ENCODE measurements at places on chromosomes 13 and 19.

DNA sequence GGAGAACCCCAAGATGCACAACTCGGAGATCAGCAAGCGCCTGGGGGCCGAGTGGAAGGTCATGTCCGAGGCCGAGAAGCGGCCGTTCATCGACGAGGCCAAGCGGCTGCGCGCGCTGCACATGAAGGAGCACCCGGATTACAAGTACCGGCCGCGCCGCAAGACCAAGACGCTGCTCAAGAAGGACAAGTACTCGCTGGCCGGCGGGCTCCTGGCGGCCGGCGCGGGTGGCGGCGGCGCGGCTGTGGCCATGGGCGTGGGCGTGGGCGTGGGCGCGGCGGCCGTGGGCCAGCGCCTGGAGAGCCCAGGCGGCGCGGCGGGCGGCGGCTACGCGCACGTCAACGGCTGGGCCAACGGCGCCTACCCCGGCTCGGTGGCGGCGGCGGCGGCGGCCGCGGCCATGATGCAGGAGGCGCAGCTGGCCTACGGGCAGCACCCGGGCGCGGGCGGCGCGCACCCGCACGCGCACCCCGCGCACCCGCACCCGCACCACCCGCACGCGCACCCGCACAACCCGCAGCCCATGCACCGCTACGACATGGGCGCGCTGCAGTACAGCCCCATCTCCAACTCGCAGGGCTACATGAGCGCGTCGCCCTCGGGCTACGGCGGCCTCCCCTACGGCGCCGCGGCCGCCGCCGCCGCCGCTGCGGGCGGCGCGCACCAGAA, 1.1 kb downstream of the SOX1 start:
- DNase-seq, result no peak

DNA sequence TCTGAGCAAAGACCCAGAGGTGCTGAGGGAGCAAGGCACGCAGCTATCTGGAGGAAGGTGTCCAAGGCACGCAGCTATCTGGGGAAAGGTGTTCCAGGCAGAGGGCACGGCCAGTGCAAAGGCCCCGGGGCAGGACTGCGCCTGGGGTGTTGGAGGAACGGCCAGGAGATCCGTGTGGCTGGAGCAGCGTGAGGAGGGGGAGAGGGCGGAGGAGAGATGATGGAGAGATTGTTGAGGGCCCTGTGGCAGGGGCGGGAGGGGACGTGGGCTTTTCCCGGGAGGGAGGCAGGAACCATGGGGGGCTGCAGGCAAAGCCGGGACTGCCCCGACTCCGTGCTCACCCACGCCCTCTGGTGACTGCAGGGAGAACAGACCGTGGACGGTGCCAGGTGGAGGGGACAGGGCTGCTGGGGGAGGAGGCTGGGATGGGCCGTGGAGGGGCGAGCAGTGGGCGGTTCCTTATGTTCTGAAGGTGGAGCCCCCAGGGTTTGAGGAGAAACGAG, 13.3 kb upstream of the MISP start:
- DNase-seq, result peak; percentile 48

DNA sequence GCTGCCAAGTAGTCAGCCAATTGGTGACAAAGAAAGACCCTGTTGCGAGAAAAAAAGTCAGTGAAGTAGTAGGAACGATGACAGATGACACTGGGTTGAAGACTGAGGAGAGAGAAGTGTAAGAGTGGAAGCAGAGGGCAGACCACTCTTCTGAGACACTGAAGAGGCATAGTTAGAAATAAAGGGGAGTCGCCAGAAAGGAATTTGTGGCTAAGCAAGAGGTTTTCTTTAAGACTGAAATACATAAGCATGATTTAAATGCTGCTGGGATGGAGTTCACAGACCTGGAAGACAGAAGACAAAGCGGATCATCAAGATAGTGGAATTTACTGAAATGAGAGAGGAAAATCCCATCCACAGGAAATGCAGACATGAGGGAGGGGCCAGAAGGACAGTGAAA, 56.2 kb upstream of the USPL1 start:
- no peak for DNase-seq

- DNase-seq, result no peak
Observed at GRCh38 chr13:56953965-56954364, 186.8 kb upstream of the PRR20A start.

DNA sequence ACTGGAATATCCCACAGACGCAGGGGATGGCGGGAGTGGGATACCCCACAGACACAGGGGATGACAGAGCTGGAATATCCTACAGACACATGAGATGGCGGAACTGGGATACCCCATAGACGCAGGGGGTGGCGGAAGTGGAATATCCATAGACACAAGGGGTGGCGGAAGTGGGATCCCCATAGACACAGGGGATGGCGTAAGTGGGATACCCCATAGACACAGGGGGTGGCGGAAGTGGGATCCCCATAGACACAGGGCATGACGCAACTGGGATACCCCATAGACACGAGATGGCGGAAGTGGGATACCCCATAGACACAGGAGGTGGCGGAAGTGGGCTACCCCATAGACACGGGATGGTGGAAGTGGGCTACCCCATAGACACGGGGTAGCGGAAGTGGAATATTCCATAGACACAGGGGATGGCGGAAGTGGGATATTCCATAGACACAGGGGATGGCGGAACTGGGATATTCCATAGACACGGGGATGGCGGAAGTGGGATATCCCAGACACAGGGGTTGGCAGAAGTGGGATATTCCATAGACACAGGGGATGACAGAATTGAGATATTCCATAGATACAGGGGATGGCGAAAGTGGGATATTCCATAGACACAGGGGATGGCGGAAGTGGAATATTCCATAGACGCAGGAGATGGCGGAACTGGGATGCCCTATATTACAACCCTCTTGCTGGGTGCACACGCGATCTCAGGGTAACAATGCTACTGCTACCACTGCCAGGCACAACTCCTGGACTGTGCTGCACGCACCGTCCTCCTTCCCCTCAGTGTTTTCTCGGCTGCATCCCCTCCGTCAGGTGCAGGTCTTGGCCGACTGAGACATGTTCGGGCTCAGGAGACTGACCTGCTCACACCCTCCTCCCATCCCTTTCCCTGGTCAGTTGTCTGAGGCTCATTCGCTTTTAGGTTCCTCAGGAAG, 28.1 kb downstream of the ZNF787 start:
- no peak for DNase-seq

DNA sequence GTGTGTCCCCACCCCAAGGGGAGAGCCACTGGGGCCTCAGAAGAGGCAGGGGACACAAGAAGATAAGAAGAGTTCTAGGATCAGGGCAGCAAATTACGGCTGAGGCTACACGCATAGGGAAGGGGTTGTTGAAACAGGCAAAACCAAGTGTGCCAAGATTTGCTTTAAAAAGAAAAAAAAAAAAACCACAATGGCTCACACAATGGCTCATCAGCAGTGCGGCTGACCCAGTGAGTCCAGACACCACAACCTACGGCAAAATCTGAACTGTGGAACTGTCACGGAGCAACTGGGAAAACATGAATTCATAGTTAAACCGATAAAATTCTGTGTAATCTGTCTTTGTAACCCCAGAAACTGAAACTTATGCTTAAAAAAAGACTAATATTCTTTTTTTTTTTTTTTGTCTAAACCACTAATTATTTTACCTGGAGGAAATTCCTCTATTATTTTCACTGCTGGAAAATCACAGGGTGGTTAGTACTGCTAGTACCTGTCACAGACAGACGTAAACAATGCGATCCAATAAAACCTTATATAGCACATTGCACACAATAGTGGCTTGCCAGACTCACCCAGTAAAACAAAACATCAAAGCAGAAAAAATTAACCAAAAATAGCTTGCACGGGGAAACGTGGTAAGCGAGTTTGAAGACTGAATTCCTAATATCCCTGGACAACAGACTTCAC, 325.4 kb upstream of the TSHZ3 start:
- no peak for DNase-seq

GRCh38 chr13:90493667-90494066, 853.8 kb upstream of the MIR17HG start:
- DNase-seq, result no peak

DNA sequence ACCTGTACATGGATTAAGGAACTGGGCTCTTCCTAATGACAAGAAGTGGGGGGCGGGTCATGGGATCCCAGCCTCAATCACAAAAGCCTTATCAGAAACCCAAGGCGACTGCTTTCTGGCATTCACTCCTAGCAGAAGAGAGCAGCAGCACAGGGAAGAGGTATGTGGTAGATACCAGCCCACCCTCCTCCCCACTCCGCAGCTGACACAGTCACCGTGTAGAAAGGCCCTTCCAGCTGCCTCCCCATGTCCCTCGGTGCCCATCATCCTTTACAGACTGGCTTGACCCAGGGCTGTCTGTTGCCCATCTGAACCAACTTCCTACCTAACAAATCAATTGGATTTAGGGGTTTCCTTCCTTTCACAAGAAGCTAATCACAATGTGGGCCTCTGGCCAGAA, 3.1 kb upstream of the DHRS12 start:
- DNase-seq, result no peak

GRCh38 chr19:19379527-19379926, 25.9 kb upstream of the GATAD2A start:
- DNase-seq, result no peak

DNA sequence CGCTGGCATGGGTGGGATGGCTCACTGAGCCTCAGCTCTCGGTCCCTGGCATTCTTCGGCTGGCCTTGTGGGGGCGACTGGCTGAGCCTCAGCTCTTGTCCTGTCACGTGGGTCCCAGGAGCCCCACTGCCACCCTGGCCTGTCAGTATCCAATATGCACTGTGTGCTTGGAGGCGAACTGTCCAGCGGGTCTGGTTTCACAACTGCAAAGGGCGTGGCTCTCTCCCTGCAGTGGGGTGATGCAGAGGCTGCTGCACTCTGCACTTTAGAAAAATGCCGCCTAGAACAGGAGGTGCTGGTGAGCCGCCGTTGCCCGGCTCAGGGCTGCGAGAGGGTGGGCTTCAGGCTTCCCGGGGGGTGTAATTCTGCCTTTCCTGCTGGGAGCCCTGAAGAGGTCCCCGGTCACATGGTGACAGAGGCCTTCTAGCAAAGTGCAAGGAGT, 17.0 kb upstream of the TMEM255B start:
- no peak for DNase-seq

DNA sequence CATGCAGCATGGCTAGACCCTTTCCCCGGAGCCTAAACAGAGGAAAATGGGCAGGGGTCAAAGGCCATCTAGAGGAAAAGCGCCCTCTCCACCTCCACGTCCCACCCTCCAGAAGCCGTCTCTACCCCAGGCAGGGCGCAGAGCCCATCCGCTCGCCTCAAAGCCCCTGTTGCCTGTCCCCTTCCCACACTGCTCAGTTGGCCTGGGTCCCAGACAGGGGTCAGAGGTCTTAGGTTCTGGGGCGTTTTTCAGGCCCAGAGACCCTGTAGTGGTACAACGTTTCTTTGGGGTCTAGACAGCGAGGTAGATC, 285 bp downstream of the TMEM143 start:
- no peak for DNase-seq

DNA sequence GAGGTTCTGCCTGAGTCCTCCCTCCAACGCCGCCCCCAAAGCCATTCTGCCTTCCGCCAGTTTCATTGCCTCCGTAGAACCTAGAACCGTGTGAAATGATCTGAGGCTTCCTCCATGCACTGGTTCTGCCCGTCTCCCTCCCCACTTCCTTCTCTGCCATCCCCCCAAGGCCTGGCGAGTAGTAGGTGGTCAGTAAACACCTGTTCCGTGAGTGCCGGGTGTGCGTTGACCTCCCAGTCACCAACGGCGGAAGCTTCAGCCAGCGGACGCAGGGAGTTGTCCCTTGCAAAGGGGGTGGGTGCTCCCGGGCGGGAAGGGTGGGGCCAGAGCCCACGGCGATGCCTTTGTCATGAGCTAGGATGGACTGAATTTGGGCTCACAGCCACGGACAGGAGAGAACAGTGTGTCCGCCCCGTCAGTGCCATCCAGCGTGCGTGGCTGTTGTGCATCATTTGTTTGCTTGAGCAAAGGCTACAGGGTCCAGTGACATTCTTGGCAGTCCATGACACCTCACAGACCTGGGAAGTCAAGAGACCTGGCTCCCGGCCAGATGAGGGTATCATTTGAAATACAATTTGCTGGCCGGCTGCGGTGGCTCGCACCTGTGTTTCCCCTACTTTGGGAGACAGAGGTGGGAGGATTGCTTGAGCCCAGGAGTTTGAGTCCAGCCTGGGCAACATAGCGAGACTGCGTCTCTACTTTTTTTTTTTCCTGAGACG, 43.1 kb downstream of the NFIC start:
- no peak for DNase-seq

GRCh38 chr19:5358173-5358800, 17.7 kb upstream of the PTPRS start:
- DNase-seq, result no peak

GRCh38 chr13:39600766-39601165, 2.2 kb downstream of the LHFPL6 start:
- no peak for DNase-seq

DNA sequence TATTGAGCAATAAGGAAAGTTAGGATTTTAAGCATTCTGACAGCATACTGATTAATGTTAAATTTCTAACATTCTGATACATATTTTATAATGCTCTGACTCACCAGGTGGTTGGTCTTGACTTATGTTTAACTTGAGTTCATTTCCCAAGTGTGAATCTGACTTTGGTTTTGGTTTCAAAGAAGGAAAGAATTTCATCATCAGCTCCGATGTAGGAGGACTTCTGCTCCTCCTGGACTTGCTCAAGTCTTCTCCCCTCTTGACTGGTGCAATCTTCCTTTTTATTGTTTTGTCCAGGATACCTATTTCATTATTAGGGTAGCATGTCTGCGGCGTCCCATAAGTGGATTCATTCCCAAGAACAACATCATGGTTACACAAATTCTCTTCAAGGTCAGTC, 141.3 kb downstream of the RNF17 start:
- DNase-seq, result no peak

DNA sequence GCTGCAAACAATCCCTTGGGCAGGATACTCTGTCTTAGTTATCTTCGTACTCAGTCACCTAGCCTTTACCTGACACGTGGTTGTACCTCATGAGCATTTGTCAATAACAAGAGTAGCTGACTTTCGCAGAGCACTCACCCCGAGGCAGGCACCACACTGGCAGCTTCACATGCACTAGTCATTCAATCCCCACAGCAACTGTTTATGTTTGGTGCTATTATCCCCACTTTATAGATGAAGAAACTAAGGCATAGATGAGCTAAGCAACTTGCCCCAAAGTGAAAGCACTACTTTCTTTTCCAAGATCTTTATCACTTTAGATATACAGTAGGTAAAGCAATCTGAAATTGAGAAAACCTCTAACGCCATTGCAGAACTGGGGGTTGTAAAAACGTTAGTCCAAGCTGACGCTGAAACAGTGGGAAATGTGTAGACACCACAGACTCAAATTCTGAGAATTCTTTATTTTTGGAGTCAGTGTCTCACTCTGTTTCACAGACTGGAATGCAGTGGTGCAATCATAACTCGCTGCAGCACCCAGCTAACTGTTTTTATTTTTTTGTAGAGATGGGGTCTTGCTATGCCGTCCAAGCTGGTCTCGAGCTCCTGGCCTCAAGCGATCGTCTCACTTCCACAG, 446.0 kb downstream of the FOXO1 start:
- peak; percentile 34 for DNase-seq
